Activated naive CD4-positive, alpha-beta T cell treated with anti-CD3 and anti-CD28 coated beads for 36 hours (primary cell): ENCODE measurements at places on chromosomes 4 and X.

- peak; percentile 49 for DNase-seq
These were observed 2.3 kb downstream of the DUSP9 start for GRCh38 chrX:153649178-153649914.

GRCh38 chr4:101593666-101594065, 196.9 kb upstream of the BANK1 start:
- no peak for DNase-seq

GRCh38 chrX:19684311-19684710, 169.0 kb upstream of the MAP3K15 start:
- DNase-seq = no peak

GRCh38 chr4:73735231-73735630, 5.1 kb upstream of the CXCL8 start:
- DNase-seq = no peak

DNA sequence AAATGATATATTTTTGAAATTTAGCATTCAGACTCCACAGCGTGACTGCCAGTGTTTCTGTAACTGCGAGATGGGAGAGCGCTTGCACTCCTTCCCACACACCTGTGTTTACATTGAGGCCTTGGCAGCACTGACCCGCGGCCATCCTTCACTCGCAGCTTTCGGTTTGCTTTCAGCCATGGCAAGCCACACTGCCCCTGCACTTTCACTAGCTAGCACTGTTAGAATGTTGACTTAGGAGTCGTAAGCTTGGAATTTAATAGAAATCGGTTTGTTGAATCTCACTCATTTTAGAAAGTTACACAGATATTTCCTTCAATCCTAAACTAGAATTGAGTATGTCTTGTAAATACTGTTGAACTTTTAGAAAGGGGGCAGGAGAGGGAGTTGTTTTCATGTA, 136.2 kb downstream of the CFAP299 start:
- DNase-seq = no peak

- DNase-seq = no peak
These were observed 150.9 kb downstream of the SHOX start for GRCh38 chrX:781224-782204.

- DNase-seq = no peak
These were observed 198.9 kb downstream of the FBXO8 start for GRCh38 chr4:174084542-174084941.

GRCh38 chr4:128483816-128484215, 196.2 kb upstream of the PGRMC2 start:
- no peak for DNase-seq

- no peak for DNase-seq
These were observed 66.8 kb downstream of the SOWAHB start for GRCh38 chr4:76830964-76831703.

DNA sequence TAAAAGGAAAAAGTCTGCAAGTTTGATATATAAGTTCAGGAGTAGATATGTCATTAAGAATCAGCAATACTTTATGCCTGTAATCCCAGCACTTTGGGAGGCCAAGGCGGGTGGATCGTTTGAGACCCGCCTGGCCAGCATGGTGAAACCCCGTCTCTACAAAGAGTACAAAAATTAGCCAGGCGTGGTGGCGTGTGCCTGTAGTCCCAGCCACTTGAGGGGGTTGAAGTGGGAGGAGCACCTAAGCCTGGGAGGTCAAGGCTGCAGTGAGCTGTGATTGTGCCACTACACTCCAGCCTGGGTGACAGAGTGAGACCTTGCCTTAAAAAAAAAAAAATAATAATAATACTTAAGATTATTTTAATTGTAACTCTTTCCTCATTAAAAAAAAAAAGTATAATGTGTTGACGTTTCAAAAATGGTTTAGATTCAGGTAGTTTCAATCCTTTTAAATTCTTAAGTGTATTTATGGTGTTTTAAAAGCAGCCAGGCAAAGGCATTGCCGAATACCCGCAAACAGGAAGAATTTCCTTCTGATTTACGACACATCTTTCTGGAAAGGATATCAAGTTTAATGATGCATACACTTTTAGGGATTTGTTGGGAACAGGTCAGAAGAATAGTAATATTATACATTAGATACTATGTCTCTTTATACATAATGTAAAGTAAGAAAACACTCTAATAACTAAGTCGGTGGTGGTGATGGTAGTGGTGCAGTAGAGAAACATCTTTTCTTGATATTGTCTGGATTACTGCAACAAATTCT, 80.9 kb downstream of the KDM6A start:
- no peak for DNase-seq

- no peak for DNase-seq
These were observed 508.7 kb downstream of the ZNF674 start for GRCh38 chrX:46036508-46036907.

GRCh38 chr4:126916049-126916625, 716.6 kb upstream of the INTU start:
- DNase-seq = no peak

DNA sequence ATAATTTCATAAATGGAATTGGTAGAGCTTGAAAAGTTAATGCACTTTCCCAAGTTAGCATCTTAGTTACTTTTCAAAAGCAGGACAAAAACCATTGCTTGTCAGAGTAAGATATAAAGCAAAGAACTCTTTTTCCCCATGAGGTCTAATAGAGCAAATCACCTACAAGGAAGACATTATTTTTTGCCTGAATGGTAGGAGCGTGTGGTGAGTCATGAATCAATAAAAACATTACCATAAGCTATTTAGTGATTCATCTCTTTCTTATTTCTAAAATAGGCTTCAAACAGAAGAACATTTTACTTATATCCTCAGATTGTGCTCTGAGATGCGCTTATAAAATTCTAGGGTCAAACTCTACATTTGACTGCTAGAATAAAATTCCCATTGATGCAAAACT, 109.4 kb upstream of the GPRIN3 start:
- no peak for DNase-seq

GRCh38 chr4:10082459-10083272, 33.9 kb downstream of the WDR1 start:
- peak; percentile 1 for DNase-seq

DNA sequence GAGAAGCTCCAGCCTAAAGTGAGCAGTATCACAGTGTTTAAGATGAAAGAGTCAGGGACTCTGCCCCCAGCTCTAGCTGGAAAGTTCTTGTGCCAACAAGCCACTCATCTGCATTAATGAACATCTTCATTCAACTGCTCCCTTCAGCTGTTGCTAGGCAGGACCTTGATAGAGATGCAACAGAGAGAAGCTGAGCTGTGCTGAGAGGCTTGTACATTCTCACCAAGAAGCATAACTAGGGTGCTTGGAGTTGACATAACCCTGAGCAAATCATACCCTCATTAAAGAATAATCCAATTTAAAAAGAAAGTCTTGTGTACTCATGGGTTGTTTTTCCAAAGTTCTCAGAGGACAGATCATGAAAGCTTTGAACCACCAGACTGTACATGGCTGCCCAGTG, 63.2 kb downstream of the ATXN3L start:
- no peak for DNase-seq

DNA sequence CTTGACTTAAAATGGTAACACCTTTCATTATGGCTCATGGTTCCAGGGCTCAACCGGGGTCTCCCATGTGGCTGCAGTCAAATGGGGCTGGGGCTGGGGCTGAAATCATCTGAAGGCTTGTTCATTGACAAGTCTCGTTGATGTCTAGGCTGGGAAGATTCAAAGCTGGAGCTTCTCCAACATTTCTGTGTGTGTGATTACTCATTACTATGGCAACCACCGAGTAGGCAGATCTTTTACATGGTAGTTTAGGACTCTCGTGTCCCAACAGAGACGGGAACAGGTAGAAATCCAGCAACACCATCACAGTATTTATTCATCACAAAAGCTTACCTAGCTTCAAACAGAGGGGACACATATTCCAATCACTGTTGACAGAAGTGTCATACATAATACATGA, 7.8 kb downstream of the YTHDC1 start:
- no peak for DNase-seq

DNA sequence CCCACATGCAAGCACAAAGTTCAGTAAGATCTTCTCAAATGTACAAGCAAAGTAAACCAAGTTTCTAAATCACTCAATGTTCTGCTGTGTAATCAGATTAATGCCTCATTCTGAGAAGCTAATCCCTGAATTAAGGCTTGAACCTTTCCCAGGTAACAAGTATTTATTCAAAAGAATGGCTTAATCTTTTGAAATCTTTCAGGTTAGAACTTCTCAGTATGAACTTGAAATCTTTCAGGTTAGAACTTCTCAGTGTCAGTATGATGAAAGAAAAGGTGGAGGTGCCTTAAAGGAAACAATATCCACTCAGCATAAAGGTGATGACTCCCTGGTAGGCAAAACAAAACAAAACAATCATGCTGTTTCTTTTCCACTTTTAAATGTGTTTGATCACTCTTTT, 29.0 kb downstream of the TMPRSS11B start:
- no peak for DNase-seq

DNA sequence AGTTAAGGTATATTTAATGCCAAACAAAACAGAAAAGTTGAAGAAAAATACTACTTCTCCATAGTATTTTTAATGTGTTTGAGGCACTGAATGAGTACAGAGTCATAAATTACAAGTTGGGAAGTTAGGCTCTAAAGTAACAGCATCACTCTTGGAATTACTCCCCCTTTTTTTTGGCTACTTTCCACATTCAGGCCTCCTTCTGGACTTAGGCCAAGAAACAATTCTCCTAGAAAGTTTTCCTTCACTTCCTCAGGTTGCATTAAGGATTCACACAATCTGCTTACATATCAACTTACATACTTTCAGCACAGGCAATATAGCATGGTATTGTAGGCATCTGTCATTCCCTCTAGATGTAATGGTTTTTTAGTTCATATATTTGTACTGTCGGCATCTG, 52.1 kb downstream of the TMEM165 start:
- no peak for DNase-seq

DNA sequence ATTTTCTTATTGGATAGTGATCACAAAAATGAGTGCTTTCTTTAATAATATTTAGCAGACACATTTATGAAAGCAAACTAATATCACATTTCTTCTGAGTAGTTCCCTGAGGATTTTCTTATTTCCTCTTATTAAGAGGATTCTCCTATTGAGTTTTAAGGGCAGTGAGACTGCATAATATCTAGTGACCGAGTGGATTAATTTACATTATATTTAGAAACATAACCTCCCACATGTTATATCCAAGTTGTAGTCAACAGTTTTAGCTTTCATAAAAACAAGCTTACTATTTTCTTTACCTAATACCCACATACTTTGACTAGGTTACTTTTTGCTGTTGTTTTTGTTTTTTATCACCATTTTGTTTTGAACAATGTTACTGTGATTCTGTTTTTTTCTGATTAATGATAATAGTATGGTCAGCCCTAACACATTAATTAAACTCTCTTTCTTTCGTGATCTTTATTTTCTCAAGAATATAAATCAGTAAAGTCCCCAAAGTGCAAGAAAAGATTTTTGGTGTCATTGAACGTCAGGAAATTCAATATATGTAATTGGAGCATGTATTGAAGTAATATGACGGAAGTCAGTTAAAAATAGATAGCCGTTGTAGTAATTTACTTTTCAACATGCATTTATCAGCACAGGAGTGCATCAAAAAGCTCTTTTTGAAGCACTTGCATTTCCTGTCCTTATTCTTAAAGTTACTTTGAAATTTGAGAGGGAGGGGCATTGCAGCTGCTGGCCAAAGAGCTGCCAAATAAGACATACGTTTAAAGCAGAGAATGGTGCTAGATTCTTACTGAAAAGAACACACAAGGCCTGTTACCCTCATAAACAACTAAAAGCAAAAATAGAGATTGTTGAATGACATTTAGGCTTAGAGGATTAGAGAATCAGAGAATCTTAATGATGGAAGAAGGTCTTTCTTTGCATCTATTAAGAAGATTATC, 25.2 kb downstream of the DDIT4L start:
- DNase-seq = no peak

DNA sequence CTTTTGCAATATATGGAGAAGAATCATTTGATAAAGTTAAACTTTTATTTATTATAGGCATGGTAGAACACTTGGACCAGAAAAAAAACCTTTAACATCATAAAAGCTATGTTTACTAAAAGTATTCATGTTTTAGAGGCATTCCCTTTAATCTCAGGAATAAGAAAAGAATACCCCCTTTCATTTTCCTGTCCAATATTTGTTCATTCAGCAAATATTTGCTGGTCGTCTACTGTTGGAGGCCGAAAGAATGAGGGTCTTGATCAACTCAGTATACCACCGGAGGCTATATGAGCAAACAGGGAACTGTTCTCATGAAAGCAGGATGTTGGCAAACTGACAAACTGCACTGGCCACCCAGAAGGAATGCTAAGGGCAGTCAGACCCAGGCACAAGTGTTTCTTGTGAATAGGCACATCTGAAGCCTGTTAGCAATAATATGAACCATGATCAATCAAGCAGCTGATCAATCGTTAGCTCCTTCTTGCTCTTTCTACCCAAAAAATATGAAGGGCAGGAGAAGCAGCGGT, 480.8 kb upstream of the FAT1 start:
- DNase-seq = no peak

DNA sequence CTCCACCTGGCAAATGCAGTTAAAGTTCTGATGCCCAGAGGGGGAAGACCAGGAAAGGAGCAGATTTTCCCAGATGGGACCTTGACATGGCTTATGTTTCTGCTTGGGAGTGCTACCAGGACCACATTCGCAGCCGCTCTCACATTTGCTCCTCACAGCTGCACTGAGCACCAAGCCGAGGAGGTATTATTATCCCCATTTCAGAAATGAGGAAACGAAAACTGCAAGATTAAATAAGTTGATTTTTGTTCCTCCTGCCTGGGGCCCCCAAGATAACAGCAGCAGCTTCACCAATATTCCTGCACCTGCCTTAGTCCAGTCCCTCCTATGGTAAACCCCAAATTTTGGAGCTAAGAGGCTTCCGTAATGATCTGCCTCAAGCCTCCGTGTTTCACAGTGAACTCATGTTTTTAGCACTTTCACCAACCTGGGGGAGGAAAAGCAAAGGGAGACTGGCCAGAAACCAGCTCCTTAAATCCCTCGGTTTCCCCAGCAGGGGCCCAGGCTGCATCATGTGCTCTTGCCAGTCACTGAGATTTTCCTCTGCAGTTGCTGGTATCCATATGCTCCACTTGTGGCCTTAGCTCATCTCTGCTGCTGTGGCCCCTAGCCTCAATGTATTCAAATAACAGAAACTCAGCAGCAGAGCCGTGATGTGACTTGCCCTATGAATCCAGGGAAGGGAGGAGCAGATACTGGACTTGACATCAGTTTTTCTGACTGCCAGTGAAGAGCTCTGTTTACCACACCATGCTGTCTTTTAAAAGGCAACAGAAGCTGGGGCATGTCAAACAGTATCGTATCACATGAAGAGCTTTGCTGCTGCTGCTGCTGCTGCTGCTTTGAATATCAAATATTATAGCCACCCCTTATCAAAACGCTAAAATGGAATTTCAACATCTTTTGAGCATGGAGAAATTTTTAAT, 95.5 kb upstream of the KLHL13 start:
- no peak for DNase-seq

DNA sequence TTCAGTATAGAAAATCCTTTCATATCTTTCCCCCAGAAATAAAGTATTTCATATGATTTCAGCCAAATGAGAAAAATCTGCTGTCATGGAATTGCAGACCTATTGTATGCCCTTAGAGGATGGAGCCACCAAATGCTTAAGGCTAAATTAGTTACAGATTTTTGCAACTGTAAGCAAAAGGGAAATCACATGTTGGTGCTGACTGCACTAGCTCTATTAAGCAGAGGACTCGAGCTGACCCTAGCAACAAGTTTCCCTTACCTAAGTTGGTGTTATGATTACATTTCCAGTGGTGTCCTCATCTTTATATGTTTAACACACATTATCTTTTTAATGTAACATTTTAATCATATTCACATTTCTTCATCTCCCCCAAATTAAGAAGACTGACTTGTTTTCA, 58.3 kb upstream of the DOCK11 start:
- DNase-seq = no peak

- DNase-seq = no peak
These were observed 105.5 kb upstream of the SPOCK3 start for GRCh38 chr4:167339781-167340180.

GRCh38 chrX:149296092-149296491, 209.0 kb downstream of the IDS start:
- DNase-seq = no peak
